ENCODE measurements at places on chromosomes 3 and 15. TPM values are rescaled to one million over a fixed set of nuclear protein-coding genes. Genes with fewer than 3 reads are reported as not detected.

DNA sequence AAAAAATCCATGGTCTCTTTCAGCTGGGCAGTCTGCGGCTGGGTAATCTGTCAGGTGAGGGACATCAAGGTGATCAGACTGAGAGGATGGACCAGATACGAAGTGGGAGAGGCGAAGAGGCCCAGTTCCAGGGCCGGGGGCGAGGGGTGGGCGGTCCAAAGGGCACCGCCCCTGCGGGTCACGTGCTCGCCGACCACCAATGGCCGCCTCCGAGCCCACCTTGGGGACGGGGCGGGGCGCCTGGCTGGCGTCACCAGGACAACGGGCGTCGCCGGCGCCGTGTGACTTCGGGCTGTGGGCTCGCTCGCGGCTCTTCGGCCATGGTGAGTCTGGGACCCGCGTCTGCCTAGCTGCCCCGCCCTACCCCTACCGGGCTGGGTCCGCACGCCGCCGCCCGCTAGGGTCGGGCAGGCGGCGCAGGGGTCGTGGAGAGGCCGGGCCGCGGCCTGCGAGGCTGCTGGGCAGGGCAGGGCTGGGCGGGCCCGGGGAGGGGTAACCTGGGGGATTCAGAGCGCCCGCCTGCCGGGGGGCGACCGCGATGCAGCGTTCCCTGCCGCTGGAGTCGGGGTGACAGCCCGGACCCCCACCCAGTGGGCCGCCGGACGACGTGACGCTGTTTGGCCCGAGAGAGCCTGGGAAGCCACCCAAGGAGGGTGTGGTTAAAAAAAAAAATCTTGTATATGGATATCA, at the start of gene FBXL2:
FBXL2 (plus strand) TSS at position 250 of the 690 bp plus-strand sequence; CDS start at position 321, 71 bp downstream.
- DNase-seq: no peak

DNA sequence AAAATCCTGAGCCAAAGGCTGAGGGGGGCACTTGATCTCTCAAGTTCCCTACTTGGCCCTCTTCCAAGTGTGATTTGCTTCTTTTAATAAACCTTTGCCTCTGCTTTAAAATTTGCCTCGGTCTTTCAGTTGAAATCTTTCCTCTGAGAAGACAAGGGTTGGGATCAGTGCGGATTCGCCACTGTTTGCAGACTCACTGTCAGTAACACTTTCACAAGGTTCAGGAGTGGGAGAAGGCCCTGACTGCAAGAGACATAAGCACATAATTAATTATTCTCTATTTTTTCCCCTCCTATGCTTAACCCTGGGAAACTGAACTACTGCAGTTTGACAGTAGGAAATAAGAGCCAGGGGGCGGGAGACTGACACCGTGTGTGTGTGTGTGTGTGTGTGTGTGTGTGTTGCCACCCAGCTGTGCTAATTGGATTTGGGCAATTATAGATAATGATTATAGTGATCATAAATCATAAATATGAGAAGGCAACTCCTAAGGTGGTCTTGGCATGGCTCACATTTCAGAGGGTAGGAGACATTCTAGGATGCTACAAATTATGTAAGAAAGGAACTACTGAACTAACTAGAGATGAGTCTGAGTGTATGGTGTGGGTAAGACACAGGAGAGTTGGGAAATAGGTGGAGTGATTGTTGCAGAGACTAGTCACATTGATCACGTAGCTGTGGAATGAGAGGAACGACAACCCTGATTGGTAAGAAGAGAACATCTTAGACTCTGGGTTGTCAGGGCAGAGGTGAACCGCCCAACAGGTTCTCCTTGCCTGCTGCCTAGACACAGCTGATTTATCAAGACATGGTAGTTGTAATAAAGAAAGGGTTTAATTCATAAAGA, 5.5 kb upstream of the ZNF662 start:
- no peak for DNase-seq

DNA sequence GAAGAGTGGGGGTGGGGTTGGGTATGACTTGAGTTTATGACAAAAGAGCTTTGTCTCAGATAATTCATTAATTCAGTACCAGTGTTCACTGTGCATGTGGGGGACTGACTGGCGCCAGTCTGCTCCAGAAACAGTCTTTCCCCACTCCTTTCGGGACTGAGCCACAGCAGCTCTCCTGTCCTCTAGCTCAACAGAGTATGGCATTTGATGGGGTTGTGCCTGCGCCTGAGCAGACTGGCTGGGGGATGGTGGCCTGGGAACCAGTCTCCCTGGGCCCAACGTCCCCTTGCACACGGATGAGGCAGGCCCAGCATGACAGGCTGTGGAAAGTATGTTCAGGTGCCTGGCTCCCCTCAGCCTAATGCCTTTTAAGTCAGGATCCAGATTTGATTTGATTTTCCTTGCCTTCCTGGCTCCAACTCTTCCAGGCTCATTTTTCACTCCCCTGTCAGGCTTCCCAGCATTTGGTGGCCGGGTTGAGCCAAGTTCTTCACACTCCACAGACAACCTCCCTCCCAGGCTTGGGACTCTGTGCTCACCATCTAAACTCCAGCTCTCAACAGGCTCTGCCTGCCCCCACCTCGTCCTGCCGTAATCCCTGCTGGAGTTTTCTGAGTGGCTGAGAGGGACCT, 105.0 kb downstream of the MYLK start:
- DNase-seq: no peak

DNA sequence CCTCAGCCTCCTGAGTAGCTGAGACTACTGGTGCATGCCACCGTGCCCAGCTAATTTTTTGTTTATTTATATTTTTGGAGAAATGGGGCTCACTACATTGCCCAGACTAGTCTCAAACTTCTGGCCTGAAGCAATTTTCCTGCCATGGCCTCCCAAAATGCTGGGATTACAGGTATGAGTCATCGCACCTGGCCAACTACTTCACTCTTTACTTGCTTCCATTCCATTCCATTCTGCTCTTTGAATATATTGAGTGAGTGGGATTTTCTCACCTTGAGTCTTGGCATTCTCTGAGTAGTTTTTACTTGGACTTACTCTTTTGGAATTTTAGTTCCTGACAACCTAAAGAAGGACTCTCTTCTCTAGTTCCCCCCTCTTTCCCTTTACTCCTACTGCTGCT, 93.8 kb upstream of the UNC13C start:
- DNase-seq: no peak

DNA sequence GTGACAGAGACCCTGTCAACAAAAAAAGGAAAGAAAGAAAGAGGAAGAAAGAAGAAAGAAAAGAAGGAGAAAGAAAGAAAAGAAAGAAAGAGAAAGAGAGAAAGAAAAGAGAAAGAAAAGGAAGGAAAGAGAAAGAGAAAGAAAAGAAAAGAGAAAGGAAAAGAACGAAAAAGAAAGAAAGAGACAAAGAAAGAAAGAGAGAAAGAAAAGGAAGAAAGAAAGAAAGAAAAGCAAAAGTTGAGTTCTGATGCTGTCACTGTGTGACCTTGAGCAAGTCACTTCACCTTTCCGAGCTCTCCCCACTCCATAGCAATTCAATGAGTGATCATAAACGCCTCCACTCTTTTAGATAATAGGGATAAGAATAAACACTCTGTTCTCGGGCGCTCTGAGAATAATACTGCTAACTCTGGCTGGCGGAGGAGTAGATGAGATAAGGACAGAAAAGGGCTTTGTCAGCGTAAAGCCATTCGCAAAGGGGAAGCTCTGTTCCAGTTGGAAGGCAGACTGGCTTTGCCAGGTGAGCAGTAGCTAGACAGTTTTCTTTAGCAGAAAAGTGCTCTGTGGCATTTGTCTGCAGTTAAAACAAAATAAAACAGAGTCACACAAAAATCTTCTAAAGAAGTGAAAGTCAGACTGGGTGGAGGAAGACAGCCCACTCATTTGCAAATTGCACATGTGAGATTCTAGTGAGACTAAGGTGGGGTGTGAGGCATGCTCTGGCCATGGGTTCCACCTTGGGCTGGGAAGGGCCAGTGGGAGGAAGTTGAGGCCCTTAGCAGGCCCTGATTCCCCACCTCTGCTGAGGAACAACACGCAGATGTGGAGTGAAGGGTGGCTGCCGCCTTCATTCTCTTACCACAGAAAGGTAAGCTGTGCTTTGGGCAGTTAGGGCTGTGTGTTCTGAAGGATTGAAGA, 9.6 kb upstream of the FLNB start:
- DNase-seq: no peak

DNA sequence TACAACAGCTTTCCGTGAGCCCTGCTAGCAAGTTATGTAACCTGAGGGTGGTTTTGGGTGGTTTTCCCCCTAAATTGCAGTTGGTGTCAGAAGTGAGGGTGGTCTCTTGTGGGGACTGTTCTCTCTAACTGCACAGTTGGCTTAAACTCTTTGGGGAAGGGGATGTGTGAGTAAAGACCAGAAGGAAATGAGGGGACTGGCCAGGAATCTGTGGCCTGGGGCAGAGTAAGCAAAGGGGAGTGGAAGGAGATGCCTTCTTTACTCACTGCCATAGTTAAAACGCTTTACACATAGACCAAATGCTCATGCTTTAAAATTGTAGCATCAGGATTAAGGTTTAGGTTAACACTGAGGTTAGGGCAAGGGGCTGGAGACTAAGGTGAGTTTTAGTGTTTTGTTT, 21.2 kb upstream of the XIRP1 start:
- DNase-seq: no peak

DNA sequence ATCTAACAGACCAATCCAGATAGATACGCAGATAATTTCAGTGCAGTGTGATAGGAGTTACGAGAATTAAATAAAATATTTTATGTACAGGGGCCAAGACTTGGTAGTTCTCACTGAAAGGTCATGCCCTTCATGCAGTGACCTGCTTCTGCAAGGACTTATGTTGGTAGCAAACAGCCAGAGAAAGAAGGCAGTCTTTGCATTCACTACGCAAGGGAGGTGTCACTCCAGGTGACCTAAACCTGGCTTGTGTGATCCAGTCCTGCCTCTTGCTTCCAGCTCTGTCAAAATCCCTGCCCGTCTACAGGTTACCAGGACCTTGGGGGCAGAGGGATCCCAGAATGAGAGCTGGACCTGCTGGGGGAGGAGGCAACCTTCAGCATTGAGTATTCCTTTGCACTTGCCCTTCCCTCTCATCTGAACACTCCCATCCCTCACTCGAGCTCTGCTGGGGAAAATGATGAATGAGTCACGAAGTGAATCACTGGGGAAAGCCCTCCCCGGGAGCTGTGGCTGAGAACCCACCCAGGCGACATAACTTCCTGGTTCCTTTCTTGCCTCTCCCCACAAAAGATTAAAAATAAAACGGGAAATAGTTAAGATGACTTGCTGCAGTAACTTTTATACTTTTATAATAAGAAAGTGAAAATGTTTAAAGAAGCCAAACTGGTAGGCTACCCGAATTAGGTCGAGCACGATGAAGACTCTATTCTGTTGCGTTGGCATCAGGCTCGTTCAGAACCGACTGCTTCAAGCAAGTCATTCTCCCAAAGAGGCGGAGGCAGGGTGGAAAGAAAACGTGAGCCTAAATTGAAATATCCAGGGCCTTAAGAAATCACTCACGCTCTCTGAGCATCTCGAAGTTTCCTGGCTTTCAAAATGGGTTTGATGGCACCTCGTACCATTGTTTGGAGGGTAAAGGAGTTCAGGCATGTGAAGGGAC, 216.1 kb downstream of the SLCO3A1 start:
- DNase-seq: peak; percentile 44

DNA sequence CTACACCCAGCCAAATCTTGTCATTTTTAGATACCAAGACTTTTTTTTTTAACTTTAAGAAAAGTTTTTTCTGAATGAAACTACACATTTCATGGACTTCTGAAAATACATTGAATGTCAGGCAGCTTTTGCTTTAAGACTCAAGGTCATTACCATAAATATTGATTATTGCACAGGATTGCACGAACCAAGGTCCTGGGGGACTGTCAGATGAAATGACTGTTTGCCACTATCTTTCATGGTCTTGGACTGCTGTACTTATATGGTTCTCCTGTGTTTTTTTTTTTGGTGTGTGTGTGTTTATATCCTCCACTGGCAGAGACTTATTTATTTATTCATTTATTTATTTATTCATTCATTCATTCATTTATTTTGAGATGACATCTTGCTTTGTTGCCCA, 6.9 kb upstream of the MYO1E start:
- DNase-seq: no peak

DNA sequence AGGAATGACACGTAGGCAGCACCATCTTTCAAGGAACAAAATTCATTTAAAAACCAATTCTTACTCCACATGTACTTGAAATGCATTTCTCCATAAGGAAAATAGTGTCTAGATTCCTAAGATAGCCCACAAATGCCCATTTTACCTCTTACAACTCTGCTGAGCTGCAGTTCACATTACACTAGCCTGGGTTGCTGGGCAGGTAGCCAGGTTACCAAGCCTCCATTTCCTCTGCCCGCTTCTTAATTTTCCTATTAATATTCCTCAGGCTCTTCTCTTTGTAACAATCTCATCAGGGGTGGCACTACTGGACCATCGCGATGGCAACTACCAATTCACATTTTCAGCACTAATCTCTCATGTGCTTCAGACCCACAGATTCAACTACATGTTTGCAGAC, 10.8 kb downstream of the ATP13A3 start:
- no peak for DNase-seq

CNTN4 gene
- total RNA-seq: 0.26 TPM

CCR8 gene
- 16.9 TPM for total RNA-seq

DNA sequence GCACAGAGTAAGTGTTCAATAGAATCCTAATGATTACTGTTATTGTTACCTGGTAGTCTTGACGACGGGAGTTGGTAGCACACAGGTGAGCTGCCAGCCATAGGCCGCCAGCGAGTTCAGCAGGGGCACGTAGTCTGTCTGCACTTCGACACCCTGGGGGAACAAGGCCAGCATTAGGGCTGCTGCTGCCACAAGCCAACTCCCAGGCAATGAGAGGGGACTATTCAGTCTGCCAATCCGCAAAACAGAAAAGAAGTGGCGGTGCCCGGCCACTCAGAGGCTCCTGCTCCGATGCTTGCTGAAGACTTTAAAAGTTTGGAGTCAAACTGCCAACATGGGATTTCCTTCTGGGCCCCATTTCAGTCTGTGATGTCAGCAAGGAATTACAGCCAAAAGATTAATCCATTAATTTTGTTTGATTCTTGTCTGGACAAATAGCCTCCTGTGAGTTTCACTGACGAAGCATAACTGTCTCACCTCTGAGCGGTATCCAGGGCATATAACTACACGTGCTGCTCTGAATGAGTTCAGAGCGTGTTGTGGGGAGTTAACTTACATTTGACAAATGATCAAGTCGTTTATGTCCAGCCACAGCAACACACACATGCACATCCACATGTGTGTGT, 61.8 kb downstream of the OXNAD1 start:
- DNase-seq: no peak

GRCh38 chr3:46619845-46620778, 7.8 kb downstream of the FAM240A start:
- DNase-seq: no peak

DNA sequence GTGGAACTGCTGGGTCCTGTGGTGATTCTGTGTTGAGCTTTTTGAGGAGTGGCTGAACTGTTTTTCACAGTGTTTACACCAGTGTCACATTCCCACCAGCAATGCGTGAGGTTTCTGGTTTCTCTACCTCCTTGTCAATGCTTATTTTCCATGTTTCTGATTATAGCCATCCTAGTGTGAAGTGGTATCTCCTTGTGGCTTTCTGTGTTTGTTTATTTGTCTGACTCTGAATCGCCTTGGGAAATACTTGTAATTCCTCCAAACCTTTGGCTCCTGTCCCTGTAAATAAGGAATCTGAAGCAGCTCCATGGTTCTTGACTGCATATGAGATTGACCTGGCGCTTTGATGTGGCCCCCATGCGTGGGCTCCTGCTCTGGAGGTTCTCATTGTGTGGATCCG, 20.6 kb downstream of the FAN1 start:
- DNase-seq: no peak

Measured in GM12878 (cell line).